ENCODE measurements at places on chromosomes 7 and 10.

- no peak for DNase-seq
These were observed 30.5 kb downstream of the IPMK start for GRCh38 chr10:58237014-58237834.

- DNase-seq, result no peak
These were observed 57.1 kb downstream of the AOC1 start for GRCh38 chr7:150909200-150909995.

DNA sequence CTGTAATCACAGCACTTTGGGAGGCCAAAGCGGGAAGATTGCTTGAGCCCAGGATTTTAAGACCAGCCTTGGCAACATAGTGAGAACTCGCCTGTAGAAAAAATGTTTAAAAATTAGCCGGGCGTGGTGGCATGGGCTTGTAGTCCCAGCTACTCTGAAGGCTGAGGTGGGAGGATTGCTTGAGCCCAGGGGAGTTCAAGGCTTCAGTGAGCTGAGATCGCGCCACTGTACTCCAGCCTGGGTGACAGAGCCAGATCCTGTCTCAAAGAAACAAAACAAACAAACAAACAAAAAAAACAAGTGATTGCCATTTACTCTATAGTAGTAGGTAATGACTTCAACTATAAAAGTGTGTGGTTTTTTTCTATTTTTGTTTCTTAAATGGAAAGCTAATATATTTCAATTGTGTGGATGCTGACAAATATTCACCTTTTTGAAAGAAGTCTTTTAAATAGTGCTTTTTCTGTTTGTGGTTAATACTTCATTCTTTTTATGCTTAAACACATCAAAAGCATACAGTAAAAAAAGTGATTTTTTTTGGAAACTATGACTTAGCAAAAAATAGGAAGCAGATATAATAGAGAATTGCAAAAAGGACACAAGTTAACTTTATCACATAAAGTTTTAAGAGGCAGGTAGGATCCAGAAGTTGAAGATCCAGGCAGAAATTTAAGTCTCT, 48.4 kb downstream of the ZNF277 start:
- DNase-seq, result no peak

DNA sequence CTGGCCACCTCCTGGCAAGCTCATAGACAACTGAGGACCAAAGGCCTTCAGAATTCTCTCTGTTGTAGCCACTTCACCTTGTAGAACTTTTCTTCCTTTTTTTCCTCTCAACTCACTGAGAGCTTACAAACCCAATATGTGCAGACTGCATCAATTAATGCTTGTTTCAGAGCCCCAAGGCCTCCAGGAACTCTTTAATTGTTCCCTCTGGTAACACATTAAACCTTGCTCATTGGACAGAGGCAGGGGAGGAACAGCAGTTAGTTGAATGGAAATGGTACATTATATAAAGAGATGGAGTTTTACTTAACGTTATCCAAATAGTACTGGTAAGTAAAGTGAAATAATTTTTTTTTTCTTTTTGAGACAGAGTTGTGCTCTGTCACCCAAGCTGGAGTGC, 25.2 kb downstream of the STMP1 start:
- no peak for DNase-seq

- peak; percentile 21 for DNase-seq
These were observed 167.0 kb upstream of the CDK1 start for GRCh38 chr10:60611291-60611747.

- DNase-seq, result no peak
These were observed 177.0 kb downstream of the GNAT3 start for GRCh38 chr7:80334908-80335307.

- DNase-seq, result no peak
These were observed 15.3 kb upstream of the ZCCHC24 start for GRCh38 chr10:79460687-79461086.

DNA sequence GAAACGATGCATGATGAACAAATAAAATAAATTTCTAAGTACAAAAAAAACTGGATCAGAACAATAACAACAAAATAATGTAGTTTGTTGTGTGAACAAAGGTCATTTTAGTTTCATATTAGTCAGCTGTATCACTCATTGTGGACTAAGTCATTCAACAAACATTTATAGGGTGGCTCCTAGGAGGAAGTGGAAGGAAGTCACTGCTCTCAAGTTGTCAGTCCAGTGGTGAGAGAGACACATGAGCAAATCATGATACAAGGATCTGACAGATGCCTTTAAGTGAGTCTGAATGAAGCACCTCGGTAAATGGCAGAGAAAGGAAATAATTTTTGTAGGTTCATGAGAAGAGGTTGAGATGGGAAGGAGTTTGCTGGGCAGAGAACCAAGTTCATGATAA, 56.8 kb downstream of the EPDR1 start:
- no peak for DNase-seq

DNA sequence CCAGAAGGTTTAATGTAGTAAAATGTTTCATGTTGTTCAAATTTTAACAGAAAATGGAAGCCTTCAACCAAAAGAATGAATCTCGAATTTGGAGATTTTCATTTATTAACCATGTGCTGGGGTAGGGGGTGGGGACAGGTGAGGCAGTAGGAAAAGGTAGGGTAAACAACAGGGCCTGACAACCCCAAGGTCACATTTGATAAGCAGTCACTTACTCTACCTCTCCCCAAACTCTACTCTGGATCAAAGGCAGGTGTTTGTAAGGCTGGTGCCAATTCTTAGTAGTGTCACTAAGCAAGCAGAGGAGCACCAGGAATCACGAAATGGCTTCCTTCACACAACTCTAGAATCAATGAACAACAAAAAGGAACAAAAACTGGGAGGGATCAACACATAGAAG, 138.0 kb downstream of the ZFAND4 start:
- no peak for DNase-seq

DNA sequence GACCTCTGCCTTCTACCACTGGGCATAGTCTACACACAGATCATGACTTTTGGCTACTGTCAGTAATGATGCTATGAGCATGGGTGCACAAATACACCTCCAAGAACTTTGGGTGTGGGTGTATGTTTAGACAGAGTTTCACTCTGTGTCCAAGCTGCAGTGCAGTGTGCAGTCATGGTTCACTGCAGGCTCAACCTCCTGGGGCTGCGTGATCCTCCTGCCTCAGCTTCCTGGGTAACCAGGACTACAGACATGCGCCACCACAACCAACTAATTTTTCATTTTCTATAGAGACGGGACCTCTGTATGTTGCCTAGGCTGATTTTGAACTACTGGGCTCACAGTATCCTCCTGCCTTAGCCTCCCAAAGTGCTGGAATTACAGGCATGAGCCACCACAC, 194.4 kb downstream of the NSUN6 start:
- no peak for DNase-seq

DNA sequence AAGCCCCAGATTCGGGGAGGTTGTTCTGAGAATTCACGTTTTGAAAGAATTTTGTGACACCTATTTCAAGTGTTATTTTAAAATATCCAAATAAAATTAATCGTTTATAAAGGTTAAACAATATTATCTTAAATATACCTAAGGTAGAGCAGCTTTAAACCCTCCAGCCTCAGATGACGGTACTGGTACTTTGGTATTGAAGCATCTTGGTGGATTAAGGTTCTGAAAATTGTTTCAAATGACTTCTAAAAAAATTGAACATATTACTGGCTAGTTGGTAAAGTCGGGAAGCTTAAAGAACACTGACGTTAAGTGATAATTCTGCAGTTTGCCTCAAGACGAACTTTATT, 392 bp upstream of the HUS1 start:
- DNase-seq, result no peak

- no peak for DNase-seq
These were observed 131.3 kb downstream of the CDK14 start for GRCh38 chr7:90727412-90727811.

- DNase-seq, result no peak
These were observed 323.7 kb upstream of the ANKRD30A start for GRCh38 chr10:36801660-36802059.

DNA sequence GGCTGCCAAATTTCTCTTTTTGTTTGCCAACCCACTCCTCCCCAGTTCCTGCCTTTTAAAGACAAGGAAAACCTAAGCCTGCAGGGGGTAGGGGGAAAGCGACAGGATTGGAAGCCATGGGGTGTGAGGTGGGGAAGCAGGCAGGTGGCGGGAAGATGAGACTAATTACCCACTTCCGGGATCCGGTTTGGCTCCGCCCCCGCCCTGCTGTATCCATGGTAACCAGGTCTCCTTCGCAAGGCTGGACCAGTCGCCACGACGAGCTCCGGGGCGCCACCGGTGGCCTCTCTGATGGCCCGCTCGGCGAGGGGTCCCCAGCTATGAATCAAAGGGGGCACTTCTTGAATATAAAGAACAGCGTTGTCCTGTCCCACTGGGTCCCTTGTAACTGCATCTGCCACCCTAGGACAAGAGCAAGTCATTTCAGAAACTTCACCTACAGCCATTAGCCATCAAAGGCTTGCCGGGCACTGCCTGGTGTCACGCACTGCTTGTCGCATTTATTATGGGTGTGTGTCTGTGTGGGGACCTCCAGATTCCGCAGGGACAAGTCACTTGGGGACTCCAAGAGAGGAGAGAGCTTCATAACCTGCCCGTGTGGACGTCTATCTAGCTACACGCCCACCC, 55.4 kb upstream of the LMTK2 start:
- peak; percentile 66 for DNase-seq

- peak; percentile 13 for DNase-seq
These were observed 280.4 kb downstream of the CELF2 start for GRCh38 chr10:11298116-11298515.

GRCh38 chr10:113853578-113854012, 287 bp downstream of the DCLRE1A start:
- DNase-seq, result no peak

DNA sequence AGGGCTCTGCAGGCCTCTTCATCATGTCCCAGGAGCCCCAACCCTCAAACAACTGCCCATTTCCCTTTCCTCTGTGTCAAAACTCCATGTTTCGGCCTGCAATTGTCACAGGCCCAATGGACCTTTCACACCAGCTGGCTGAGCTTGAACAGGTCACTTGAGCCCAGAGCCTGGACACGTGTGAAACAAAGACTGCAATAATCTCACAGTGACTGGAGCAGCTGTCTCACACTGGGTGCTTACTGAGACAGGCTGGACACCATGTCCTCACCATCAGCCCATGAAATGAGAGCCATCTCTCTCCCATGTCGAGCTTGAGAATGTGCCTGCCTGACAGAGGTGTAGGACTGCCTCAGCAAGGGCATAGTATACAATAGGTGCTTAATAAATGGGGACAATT, 19.5 kb upstream of the EIF5AL1 start:
- DNase-seq, result no peak

GRCh38 chr7:155665957-155666287, 21.5 kb downstream of the RBM33 start:
- DNase-seq, result no peak

GRCh38 chr10:29615195-29615594, 19.6 kb downstream of the SVIL start:
- DNase-seq, result no peak

- no peak for DNase-seq
These were observed 802.3 kb upstream of the SORCS1 start for GRCh38 chr10:107966826-107967225.

DNA sequence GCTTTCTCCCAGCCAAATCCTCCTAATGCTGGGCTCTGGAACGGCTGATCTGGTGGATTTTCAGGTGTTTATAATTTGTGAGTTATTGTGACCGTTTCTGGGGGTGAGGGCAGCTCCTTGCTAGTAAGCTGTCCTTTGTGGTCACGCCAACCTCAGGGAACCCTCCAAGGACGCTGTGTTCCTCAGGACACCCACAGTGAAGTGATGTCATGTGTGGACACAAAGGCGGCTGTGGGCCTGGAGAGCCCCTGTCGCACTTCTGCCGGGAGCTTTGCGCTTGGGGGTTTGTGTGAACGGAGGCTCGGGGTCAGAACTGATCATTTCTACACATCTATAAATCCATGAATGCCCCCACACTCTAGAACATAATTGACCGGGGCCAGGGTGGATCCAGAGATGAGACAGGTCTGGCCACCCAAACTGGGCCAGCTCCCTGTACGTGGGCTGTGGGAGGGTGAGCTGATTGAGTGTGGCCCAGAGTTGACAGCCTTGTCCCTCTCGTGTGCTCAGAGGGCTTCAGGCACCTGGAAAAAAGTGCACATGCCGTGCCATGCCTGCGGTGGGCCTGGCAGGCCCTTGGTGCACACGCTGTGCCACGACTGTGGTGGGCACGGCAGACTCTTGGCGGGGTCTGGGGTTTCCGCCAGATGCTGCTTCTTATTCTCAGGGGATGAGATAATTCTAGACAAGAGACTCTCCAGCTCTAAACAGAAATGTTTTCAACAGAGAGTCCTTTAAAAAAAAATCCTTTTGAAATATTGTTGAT, 130.2 kb downstream of the VIPR2 start:
- DNase-seq, result no peak

- peak; percentile 33 for DNase-seq
These were observed 1.7 kb upstream of the FUOM start for GRCh38 chr10:133359554-133359971.

GRCh38 chr10:100186253-100187212, 704 bp upstream of the ERLIN1 start:
- peak; percentile 43 for DNase-seq

GRCh38 chr10:25811052-25811685, 122.9 kb upstream of the MYO3A start:
- no peak for DNase-seq

GRCh38 chr7:128361411-128362379, at the start of gene PRRT4:
Gene PRRT4, minus strand, starts transcription at chr7:128361690.
- peak; percentile 55 for DNase-seq

DNA sequence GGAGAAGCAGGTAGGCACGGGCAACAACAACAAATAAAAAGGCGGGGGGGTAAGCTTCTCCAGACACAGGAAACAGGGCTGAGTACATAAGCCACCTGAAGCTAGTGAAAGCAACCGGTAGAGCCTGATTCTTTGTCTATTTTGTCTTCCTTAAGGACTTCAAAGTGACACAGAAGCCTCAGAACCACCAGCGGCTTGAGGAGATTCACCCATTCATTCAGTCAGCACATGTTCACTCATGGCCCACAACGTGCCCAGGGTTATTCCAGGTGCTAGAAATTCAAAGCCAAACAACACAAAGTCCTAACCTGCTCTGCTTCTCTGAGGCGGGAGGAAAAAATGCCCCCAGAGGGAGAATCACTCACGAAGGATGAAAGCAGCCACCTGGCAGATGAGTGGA, 69.3 kb upstream of the C7orf33 start:
- no peak for DNase-seq

DNA sequence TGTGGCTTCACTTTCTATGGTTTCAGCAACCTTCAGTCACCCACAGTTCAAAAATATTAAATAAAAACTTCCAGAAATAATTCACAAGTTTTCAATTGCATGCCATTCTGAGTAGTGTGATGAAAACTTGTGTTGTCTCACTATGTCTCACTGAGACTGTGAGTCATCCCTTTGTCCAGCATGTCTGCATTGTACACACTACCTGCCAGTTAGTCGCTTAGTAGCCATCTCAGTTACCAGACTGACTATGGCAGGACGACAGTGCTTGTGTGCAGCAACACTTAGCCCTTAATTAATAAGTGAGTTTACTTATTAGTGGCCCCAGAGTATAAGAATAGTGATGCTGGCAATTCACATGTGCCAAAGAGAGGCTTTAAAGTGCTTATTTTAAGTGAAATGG, 22.5 kb downstream of the CCDC186 start:
- no peak for DNase-seq
